Breast epithelium (tissue), 4 donors: ENCODE measurements at places on chromosomes 1 and 21. TPM values are rescaled to one million over a fixed set of nuclear protein-coding genes. Genes with fewer than 3 reads are reported as not detected.

The NLRP3 gene
- 7.8 TPM for total RNA-seq

The KLHL21 gene
- 61.3 TPM for total RNA-seq

The EFNA1 gene
- total RNA-seq, result 120 TPM

The RGS8 gene
- not detected for total RNA-seq

The CDA gene
- 0.98 TPM for total RNA-seq

DNA sequence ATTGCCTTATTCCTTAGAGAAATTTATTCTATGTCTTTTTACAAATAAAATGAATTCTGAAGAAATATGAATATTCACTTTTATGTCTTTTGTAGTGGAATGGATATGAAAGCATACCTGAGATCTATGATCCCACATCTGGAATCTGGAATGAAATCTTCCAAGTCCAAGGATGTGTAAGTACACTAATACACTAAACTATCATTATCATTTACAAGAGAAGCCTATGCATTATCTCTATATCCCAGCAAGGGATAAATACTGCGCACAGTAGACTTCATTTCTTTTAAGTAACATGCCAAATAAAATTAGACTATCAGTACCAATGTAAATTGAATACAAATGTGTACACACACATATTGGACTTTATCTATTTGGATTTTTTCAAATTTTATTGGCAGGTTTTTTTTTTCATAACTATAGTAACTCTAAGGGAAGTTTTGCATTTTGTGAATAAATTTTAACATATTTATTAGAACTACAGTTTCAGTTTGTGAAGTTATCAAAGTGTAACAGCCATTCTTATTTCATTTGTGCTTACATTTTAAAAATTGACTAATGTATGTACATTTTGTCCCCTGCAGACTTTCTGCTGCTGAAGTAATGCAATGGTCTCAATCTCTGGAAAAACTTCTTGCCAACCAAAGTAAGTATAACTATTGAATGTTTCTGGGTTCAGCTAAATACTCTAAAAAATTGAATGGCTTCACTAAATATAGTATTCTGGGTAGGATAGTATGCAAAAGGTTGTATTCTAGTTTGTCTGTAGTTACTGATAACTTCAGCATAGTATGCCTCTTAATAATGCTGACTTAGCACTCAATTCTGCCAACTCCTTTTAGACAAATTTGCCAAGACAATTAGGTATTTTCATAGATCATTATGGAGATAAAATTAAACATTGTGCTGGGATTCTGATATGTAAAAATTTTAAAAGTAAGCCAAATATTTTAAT, 894 bp downstream of the RGS1 start:
- DNase-seq, result no peak

DNA sequence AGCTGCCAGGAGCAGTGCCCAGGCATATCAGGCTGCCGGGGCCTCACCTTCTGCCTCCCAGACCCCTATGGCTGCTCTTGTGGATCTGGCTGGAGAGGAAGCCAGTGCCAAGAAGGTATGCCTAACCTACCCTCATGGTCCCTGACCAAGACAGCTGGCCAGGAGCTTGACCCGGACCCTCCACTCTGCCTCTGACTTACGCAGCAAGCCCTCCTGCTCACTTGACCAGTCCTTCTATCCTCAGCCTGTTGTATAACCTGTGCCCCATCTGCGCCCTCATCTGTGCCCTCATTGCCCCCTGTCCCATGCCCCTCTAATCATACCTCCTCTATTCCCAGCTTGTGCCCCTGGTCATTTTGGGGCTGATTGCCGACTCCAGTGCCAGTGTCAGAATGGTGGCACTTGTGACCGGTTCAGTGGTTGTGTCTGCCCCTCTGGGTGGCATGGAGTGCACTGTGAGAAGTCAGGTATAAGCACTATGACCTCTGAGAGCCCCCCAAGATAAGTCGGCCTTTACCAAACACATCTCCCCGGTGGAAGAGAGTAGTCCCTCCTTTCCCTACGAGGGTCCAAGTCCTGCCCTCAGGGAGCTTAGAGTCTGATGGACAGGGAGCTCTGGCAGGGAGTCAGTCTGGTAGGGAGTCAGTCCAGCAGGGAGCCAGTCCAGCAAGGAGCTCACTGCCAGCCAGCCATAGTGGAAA, 6.8 kb downstream of the TIE1 start:
- DNase-seq, result no peak

DNA sequence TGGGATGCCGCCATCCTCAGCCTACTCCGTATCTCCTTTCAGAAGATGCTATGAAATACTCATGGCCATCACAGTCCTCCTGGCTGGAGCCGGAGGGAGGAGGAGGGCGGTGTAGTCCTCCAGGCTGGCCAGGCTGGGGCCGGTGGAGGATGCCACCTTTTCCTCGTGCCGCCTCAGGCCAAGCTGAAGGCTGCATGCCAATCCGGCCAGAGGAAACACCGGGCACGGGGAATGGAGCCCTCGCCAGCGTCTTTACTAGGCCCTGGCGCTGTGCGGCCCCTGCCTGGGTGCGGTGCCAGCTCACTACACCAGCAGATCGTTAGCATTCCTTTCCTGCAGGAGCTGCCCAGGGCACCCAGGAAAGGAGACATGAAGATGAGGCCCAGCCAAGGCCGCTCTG, 70.1 kb downstream of the CASZ1 start:
- DNase-seq, result peak; percentile 68

- DNase-seq, result no peak
Observed at GRCh38 chr1:164846731-164847691, 288.0 kb downstream of the PBX1 start.

DNA sequence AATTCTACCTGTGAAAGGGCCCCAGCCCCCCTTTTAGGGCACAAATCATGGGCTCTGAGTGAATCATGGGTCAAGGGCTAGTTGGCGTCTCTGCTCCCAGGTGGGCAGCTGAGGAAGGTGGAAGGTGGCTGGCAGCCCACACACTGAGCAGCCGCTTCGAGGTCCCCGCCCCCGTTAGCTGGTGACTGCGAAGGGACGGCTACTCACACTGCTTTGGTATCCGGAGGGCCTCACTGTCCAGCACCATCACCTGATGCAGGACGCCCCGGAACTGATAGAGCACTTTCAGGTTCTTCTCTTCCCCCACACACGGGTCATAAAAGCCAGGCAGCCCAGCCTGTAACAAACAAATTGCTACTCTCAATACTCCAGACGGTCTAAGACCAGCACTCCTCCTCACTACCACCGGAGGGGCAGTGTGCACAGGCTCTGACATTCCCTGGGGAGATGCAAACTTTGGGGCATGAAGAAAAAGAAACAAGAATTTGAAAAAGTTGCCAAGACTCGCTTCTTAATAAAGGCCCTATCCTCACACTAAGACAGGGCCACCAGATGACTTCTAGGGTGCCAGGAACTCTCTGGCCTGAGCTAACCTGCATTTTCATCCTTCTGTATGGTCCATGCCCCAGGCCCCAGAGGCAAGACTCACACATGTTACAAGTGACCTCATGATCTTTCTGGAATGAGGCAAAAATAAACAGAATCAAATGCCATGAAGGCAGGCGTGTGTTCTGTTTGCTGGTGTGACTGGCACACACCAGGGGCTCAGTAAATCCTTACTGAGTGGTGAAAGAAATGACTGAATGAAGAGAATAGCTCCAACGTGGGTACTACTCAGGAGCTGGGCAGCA, 11.5 kb downstream of the THAP3 start:
- no peak for DNase-seq

GRCh38 chr1:153357076-153357852, 390 bp upstream of the S100A9 start:
- peak; percentile 73 for DNase-seq

- no peak for DNase-seq
Observed at GRCh38 chr1:234149217-234149616, 224.0 kb upstream of the COA6 start.

DNA sequence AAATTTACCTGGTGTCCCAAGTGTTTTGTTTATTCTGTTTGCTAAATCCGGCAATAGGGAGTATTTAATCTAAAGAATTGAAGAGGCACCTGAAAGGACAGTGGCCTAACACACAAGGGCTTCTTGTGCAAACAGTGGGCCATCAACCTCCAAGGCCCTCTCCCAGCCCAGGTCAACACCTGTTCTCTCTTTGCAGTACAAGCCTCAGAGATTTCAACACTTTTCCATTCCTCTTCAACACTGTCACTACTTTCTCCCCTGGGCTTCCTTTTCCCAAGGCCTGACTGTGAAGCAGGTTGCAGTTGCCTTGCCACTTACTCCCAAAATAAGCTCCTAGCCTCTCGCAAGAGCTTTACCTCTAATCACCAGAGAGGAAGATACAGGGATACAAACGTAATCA, 3.2 kb upstream of the SNAPIN start:
- DNase-seq, result no peak

GRCh38 chr1:42735477-42736105, 4.4 kb downstream of the CLDN19 start:
- DNase-seq, result no peak

DNA sequence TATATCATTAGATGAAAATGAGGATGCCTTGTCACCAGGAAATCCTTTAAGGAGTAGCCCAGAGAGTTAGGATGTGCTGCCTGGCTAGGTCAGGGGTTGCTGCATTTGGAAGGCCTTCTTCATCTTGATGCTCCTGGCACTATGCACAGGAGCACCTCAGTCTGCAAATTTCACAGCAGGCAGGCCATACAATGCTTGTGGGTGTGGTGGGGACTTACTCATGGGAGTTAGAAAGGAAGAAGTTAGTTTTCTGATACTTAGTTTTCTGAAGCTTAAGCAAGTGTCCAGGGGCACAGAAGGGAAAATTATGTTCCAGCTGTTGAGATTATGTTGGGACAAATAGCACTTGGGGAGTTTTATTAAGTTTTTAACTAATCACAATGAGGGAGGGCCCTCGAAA, 11.4 kb downstream of the HLX start:
- DNase-seq, result no peak

DNA sequence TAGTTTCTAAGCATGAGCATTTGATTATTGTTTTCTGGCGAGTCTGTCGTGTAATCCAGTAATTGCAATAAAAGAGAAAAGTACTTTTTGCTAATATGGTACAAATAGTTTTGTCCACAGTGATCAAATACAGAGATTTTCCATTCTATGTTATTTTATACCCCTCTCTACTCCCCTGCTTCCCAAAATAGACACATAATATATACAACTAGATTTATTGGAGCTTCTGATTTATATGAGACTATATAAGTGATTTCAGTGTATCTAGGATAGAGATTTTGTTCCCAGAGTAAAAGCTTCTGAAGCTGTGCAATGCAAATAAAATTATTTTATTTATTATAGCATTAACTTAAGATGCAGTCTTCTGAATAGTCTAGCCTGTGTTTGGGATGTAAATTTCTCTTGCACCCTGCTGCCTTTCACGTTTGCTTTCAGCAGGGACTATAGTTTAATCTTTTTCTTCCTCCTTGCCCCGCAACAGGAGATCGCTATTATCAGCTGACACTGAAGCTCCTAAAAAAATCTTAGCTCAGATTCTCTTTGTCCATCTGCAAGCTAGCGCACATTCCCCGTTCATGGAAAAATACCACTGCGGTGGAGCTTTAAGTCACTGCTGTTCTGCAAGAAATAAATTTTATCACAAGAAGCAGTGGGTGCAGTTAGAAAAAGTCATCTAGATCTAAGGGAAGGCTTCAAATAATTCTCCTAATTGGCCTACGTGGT, 273.3 kb downstream of the DISC1 start:
- DNase-seq, result no peak

DNA sequence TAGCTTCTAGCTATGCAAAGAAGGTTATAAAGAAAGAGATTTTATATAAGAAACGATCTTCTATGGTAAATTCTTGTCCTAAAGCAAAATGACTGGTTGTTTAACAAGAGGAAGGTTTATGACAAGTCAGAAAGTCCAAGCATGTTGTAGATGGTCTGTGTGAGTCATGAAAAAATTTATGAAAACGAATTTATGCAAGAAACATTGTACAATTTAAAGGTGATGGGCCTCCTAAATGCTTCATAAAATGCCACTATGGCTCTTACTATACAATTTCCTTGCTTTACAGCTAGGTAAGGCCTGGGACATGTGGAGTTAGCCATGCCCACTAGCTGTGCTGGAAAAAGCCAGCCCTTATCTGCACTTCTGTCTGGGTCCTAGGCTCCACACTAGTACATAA, 125.4 kb downstream of the PTGER3 start:
- DNase-seq, result no peak
